ENCODE measurements at places on chromosomes 4 and X.

DNA sequence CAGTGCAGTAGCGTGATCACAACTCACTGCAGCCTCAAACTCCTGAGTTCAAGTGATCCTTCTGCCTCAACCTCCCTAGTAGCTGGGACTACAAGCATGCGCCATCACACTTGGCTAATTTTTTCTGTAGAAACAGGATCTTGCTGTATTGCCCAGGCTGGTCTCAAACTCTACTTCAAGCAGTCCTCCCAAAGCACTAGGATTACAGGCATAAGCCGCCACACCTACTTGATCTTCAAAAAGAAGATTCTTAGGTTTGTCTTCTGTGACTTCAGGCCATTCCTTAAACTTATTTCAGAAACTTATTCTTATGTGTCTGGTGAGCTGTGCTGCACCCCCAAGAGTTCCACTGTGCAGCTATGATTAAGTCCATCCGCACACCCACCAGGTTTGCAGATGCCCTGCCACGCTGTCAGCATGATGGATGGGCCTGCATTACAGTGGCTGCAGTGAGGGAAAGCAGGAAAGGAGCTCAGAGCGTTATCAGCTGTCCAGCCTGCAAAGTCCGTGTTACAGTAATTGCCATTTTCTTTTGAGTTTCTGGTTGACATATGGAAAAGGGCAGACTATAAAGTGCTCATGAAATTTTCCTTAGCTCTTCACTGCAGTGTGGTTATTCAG, 146.6 kb downstream of the AASDH start:
- H3K4me3 ChIP-seq: no peak overlapping the region
- no peaks in the 10 kb centered on the region for H3K4me1 ChIP-seq
- no peak overlapping the region for H3K27ac ChIP-seq
- no peaks in the 10 kb centered on the region for H3K36me3 ChIP-seq
- no peaks in the 10 kb centered on the region for H3K27me3 ChIP-seq

- H3K4me3 ChIP-seq: no peak overlapping the region
- no peaks in the 10 kb centered on the region for H3K36me3 ChIP-seq
- no peaks in the 10 kb centered on the region for H3K4me1 ChIP-seq
- no peak for DNase-seq
Measured at GRCh38 chrX:63400340-63400739, 49.2 kb upstream of the SPIN4 start.

- no peaks in the 10 kb centered on the region for H3K27me3 ChIP-seq
- H3K27ac ChIP-seq: no peak overlapping the region
- no peaks in the 10 kb centered on the region for H3K36me3 ChIP-seq
- no peak for DNase-seq
Measured at GRCh38 chr4:80308466-80308822, 27.1 kb upstream of the CFAP299 start.

GRCh38 chr4:83362492-83363329, 28.1 kb upstream of the HPSE start:
- H3K36me3 ChIP-seq: no peaks in the 10 kb centered on the region
- no peak for DNase-seq
- H3K27ac ChIP-seq: no peak overlapping the region
- peaks cover 4% of the 10 kb centered on the region for H3K4me1 ChIP-seq

DNA sequence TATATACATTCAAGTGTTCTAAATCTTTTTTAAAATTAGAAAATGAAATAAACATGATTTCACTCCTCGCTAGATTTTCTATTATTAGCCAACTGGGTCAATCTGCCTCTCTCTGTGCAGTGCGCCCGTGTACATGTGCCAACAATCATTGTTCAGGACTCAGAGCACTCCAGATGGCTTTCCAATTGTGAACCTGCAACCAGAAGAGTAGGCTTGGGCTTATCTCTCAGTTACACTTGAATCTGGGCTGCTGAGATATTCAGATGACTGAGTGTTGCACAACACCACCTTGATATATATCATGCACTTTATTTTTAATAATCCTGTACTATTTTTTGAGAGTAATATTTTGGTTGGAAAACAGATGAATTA, 184.0 kb upstream of the FSTL5 start:
- H3K4me3 ChIP-seq: no peak overlapping the region
- no peaks in the 10 kb centered on the region for H3K27me3 ChIP-seq
- DNase-seq: no peak
- no peak overlapping the region for H3K27ac ChIP-seq
- H3K36me3 ChIP-seq: no peaks in the 10 kb centered on the region

GRCh38 chr4:31081366-31081765, 361.2 kb downstream of the PCDH7 start:
- no peaks in the 10 kb centered on the region for H3K27me3 ChIP-seq
- H3K4me3 ChIP-seq: no peak overlapping the region
- no peaks in the 10 kb centered on the region for H3K36me3 ChIP-seq
- no peak for DNase-seq
- H3K27ac ChIP-seq: peak overlapping the region; percentile 94
- H3K4me1 ChIP-seq: peaks cover 42% of the 10 kb centered on the region

DNA sequence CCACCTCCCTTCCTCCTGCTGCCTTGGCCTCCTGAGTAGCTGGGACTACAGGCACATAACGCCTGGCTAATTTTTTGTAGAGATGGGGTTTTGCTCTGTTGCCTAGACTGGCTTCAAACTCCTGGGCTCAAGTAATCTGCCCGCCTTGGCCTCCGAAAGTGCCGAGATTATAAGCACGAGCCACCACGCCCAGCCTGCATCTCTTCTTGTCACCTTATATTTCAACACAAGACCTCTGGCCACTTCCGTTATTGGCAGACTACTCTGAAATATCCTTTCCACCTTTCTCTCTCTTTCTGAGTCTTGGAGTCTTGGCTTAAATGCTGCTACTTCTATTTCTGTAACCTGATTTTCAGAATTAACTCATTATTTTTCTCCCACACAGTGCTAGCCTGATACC, 5.6 kb downstream of the KIAA0232 start:
- peaks cover 6% of the 10 kb centered on the region for H3K36me3 ChIP-seq
- H3K4me3 ChIP-seq: no peak overlapping the region
- peaks cover 61% of the 10 kb centered on the region for H3K4me1 ChIP-seq
- no peaks in the 10 kb centered on the region for H3K27me3 ChIP-seq

DNA sequence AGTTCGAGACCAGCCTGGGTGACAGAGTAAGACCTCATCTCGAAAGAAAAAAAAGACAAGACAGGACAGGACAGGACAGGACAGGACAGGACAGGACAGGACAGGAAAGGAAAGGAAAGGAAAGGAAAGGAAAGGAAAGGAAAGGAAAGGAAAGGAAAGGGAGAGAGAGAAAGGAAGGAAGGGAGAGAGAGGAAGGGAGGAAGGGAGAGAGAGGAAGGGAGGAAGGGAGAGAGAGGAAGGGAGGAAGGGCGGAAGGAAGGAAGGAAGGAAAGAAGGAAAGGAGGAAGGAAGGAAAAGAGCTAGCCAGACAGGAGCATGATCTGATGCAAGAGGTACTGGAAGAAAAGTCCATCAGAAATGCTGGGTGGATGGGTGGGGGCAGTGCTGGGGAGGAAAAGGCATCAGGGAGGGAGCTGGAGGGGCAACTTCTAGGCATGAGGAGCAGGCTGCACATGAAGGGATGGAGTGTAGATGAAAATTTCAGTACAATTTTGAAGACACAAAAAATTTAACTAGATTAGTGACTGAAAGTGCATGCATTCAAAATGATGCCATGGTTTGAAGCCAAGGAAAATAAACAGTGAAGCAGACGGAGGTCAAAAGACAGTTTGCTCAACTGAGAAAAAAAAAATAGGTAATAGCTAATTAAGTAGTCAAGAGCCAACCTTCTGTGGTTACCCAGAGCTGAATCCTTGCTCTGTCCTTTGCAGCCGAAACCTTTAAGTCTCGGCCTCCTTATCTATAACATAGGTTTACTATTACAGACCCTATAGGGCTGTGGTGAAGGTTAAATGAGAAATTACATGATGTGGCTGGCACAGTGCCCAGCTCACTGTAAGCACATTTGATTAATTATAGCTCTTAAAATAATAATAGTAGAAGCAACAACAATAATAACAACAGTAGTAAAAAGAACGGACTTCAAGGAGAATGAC, 59.9 kb downstream of the ZNF827 start:
- H3K4me1 ChIP-seq: peaks cover 6% of the 10 kb centered on the region
- H3K4me3 ChIP-seq: no peak overlapping the region
- H3K36me3 ChIP-seq: no peaks in the 10 kb centered on the region
- H3K27ac ChIP-seq: peak overlapping the region; percentile 77

- H3K27me3 ChIP-seq: no peaks in the 10 kb centered on the region
- no peak for DNase-seq
Measured at GRCh38 chr4:154961263-154961662, 180.2 kb downstream of the RBM46 start.

DNA sequence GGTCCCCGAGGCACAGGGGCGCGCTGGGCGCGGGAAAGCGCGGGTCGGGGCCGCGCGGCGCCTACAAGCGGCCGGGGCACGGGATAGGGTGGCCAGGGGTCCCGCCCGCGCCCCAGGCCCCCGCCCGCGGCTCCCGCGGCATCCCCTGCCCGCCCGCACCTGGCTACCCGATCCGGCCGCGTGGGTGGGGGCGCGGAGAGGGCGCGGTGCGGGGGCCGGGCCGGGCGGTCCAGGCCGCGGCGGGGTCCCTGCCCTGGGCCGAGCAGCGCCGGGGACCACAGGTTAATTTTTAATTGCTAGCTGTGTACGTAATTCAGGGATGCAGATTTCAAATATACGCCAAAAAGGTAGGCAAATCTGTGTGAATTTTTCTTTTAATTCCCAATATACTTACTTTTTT, 44.3 kb upstream of the FAM47C start:
- no peaks in the 10 kb centered on the region for H3K36me3 ChIP-seq
- H3K27me3 ChIP-seq: no peaks in the 10 kb centered on the region
- no peaks in the 10 kb centered on the region for H3K4me1 ChIP-seq
- H3K4me3 ChIP-seq: peak overlapping the region; percentile 47
- DNase-seq: no peak

- H3K36me3 ChIP-seq: no peaks in the 10 kb centered on the region
- no peaks in the 10 kb centered on the region for H3K27me3 ChIP-seq
- H3K4me3 ChIP-seq: no peak overlapping the region
- H3K27ac ChIP-seq: no peak overlapping the region
Measured at GRCh38 chr4:70179811-70180210, 15.7 kb upstream of the ODAM start.

DNA sequence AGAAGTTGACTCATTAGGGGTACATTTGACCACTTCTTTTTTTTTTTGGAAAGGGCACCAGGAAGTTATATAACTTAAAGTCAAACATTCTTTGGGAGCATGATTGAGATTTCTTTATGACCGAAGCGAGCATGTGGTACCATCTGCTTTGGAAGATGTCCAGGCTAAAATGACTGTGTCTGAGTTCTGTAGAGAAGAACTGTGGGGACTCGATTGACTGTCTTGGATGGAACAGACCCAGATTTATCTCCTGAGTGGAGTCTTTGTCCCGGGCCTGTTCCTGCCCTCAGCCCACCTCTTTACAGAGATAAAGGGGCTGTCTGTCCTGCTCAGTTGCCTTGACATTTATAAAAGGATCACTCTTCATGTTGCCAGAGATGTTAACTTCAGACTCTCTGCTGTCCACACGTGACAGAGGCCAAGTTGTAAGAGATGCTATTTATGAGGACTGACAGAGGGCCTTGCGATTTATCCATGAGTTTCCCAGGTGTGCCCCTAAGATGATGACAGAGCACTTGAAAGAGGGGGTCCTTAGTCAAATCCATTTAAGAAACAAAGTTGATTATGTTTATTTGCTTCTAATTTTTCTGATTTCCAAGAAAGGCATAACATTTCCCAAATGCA, 16.8 kb downstream of the SMIM20 start:
- H3K27ac ChIP-seq: no peak overlapping the region
- H3K36me3 ChIP-seq: no peaks in the 10 kb centered on the region
- H3K27me3 ChIP-seq: no peaks in the 10 kb centered on the region
- H3K4me1 ChIP-seq: peaks cover 16% of the 10 kb centered on the region
- H3K4me3 ChIP-seq: no peak overlapping the region
- DNase-seq: no peak

DNA sequence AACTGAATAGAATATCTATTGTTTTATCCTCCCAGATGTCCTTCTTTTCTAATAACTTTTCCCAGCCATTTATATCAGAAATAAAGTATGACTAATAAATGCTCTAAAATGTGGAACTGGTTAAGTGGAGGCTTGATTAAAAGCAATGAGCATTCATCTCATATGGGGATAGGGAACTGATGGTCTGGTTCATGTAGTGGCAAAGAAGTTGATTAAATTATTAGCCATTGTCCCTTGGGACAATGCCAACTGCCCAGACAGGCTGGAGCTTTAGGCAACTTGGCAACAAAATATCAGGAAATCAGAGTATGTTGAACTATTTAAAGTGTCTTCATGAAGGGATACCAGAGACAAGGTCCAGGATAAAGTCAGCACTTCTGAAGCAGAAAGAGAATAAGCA, 24.2 kb downstream of the TRO start:
- H3K27me3 ChIP-seq: no peaks in the 10 kb centered on the region
- no peak for DNase-seq
- no peaks in the 10 kb centered on the region for H3K36me3 ChIP-seq
- H3K4me1 ChIP-seq: no peaks in the 10 kb centered on the region

GRCh38 chrX:102652031-102652688, 877 bp downstream of the GPRASP1 start:
- DNase-seq: no peak
- H3K4me1 ChIP-seq: no peaks in the 10 kb centered on the region
- H3K27me3 ChIP-seq: no peaks in the 10 kb centered on the region

DNA sequence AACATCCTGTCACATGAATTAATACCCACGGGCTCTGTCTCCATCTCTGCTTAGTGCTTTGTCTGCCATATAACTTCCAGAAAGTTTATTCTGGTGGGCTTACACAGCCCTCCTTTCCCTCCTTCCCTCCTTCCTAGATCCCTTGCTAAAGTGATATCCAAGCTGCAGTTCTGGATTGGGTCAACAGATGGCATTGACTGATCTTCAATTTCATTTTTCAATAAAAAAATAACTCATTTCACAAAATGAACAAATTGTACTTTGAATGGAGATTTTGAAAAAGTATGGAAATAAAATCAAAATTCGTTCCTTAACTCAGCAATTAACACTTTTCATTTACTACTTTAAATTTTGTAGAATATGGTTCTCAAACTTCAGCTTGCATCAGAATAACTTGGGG, 94.9 kb downstream of the NXF2 start:
- H3K27me3 ChIP-seq: no peaks in the 10 kb centered on the region
- no peaks in the 10 kb centered on the region for H3K4me1 ChIP-seq
- H3K36me3 ChIP-seq: no peaks in the 10 kb centered on the region
- H3K4me3 ChIP-seq: no peak overlapping the region
- no peak overlapping the region for H3K27ac ChIP-seq
- DNase-seq: no peak

DNA sequence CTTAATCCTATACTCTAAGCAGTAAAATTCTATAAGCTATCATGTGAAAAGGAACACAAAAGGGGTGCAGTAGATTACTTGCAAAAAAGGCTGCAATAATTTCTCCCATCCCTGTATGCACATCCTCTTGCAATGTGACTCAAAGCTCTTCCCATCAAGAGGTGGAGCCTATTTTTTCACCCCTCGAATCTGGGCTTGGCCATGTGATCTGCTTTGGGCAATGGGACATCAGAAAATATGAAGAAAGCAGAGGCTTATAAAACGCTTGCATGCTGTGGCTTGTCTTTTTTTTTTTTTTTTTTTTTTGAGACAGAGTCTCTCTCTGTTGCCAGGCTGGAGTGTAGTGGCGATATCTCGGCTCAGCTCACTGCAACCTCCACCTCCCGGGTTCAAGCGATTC, 33.0 kb downstream of the GEMIN8 start:
- DNase-seq: no peak
- H3K4me3 ChIP-seq: no peak overlapping the region
- H3K27ac ChIP-seq: no peak overlapping the region
- H3K27me3 ChIP-seq: no peaks in the 10 kb centered on the region
- no peaks in the 10 kb centered on the region for H3K36me3 ChIP-seq
- no peaks in the 10 kb centered on the region for H3K4me1 ChIP-seq

- H3K36me3 ChIP-seq: peaks cover 8% of the 10 kb centered on the region
- H3K4me1 ChIP-seq: no peaks in the 10 kb centered on the region
- H3K27me3 ChIP-seq: no peaks in the 10 kb centered on the region
Measured at GRCh38 chr4:75786938-75787337, 62.6 kb downstream of the USO1 start.

All from thoracic aorta (tissue), 2 donors.